Melanocyte of skin (primary cell): ENCODE measurements at places on chromosomes 7 and 10. TPM values are rescaled to one million over a fixed set of nuclear protein-coding genes. Genes with fewer than 3 reads are reported as not detected.

Gene TRIM50
- not detected in 2 replicates for total RNA-seq

Gene SEMA3C
- 145 and 235 TPM in 2 replicates for total RNA-seq

Gene EPO
- total RNA-seq: not detected in 2 replicates

Gene RELN
- under 0.01 TPM in 1 of 2 replicates, not detected in the other for total RNA-seq

Gene GNG11
- total RNA-seq: 29.3 and 36.2 TPM in 2 replicates

Gene VPS37D
- total RNA-seq: 2.9 and 3.3 TPM in 2 replicates

Gene CFAP43
- total RNA-seq: 0.73 and 1.0 TPM in 2 replicates

Gene ACBD7
- total RNA-seq: 0.46 and 0.67 TPM in 2 replicates

Gene SFTPA1
- not detected in 2 replicates for total RNA-seq

Gene TUBAL3
- not detected in 2 replicates for total RNA-seq

Gene DEPP1
- total RNA-seq: 0.69 and 2.5 TPM in 2 replicates

Gene ACHE
- not detected in 2 replicates for total RNA-seq

Gene ICA1
- 10.3 and 12.4 TPM in 2 replicates for total RNA-seq
